ENCODE measurements at places on chromosomes 12 and 14. TPM values are rescaled to one million over a fixed set of nuclear protein-coding genes. Genes with fewer than 3 reads are reported as not detected.

The CFAP251 gene
- 24.0 TPM for total RNA-seq

The EDDM3A gene
- total RNA-seq, result not detected

The RND1 gene
- 5.3 TPM for total RNA-seq

The WNT1 gene
- total RNA-seq, result 0.20 TPM

The LRRC10 gene
- total RNA-seq, result 0.40 TPM

The RTN1 gene
- 8.4 TPM for total RNA-seq

The SYCP3 gene
- total RNA-seq, result 1.2 TPM

GRCh38 chr14:33207467-33208017, 268.9 kb downstream of the NPAS3 start:
- DNase-seq, result no peak

DNA sequence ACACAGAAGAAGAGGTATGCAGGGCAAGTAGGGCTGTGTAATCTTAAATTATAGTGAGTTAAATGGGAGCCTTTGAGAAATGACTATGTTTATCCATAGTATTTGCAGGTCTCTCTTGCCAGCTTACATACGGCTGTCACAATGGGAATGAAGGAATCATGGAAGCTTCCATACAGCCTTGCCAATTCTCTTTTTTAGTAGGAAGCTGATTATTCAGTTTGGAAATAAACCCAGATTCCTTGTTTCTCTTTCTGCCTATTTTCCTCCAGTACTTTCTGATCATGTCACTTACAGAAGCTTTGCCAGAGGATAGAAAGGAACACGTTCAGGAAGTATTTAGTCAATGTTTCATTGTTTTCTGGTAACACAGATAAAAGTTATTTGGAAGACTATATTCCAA, 217.4 kb upstream of the DIO2 start:
- no peak for DNase-seq

DNA sequence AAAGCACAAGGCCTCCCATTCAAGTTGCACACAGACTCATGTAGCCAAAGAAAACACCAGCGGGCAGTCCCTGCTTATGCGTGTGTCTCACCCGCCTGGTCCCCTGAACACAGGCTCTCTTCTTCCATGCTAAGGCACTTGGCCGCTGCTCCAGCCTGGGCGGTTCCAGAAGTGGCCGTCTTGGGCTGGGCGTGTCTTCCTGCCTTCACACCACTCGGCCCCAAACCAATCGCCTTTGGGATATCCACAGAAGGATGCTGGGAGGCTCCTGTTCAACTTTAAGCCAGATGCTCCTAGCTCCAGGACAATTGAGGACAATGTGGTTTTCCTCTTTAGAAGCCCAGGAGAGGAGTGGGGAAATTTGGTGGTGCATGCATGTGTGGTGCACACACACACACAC, 2.2 kb downstream of the SCARB1 start:
- peak; percentile 71 for DNase-seq

GRCh38 chr12:106774808-106775524, 484 bp downstream of the RIC8B start:
- no peak for DNase-seq

- DNase-seq, result no peak
These were observed 12.3 kb downstream of the NEMP1 start for GRCh38 chr12:57066245-57066644.

- no peak for DNase-seq
These were observed 101.4 kb upstream of the PPM1H start for GRCh38 chr12:63036216-63036973.

DNA sequence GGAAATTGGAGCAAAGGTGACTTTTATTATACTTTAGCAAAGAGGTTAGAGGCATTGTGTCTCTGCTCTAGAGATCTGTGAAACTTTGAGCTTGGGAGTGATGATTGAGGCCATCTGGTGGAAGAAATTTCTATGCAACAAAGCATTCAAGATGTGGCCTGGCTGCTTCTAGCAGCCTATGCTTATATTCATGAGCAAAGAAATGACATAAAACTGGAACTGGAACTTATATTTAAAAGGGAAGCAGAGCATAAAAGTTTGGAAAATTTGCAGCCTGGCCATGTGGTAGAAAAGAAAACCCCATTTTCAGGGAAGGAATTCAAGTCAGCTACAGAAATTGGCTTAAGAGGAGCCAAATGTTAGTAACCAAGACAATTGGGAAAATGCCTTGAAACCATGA, 70.4 kb downstream of the SDR9C7 start:
- DNase-seq, result no peak

- DNase-seq, result no peak
These were observed 102.7 kb downstream of the DACT1 start for GRCh38 chr14:58740379-58740935.

DNA sequence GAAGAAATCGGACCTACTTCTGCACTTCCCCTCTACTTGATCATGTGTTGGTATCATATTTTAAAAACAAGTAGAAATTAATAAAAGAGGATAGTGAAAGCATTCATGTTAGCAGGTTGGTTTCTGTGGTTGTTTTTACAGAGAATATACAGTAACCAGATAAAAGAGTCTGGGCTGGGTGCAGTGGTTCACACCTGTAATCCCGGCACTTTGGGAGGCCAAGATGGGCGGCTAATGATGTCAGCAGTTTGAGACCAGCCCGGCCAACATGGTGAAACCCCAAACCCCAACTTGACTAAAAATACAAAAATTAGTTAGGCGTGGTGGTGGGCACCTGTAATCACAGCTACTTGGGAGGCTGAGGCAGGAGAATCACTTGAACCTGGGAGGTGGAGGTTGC, 55.9 kb downstream of the LRP6 start:
- no peak for DNase-seq

DNA sequence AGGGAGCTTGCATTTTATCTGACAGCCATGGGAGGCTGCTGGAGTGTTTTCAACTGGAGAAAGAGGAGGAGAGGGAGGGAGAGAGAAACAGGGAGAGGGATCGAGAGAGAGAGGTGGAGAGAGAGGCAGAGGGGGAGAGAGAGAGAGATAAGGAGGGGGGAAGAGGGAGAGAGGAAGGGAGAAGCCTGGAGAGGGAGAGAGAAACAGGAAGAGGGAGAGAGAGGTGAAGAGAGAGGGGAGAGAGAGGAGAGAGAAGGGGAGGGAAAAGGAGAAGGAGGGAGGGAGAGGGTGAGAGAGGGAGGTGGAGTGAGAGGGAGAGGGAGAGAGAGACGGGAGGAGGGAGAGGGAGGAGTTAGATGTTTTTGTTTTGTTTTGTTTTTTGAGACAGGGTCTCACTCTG, 45.6 kb downstream of the DNAH10 start:
- DNase-seq, result peak; percentile 43

GRCh38 chr14:60723907-60724618, at the start of gene SIX4:
Gene SIX4 (minus strand): TSS chr14:60724351. CDS start chr14:60724074, 277 bp downstream.
- peak; percentile 77 for DNase-seq

All from lung (tissue), 17 donors.